ENCODE measurements at places on chromosomes 12 and 14.

DNA sequence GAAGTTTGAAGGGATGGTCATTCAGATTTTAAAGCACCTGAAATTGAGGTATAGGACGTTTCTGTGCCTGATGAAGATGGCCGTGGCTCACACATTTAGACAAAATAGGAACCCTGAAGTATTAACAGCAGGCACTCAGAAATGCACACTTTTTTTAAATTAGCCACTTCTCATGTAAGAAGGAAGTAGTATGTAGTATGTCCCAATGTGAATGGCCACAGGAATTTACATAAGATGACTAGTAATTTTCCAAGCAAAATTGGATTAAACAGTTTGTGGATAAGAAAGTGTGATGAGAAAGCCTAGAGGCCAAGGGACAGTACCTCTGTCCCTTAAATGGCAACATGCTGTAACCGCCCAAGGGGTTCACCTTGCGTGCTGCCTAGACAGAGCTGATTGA, 1.8 kb upstream of the MIS18BP1 start:
- DNase-seq: no peak

DNA sequence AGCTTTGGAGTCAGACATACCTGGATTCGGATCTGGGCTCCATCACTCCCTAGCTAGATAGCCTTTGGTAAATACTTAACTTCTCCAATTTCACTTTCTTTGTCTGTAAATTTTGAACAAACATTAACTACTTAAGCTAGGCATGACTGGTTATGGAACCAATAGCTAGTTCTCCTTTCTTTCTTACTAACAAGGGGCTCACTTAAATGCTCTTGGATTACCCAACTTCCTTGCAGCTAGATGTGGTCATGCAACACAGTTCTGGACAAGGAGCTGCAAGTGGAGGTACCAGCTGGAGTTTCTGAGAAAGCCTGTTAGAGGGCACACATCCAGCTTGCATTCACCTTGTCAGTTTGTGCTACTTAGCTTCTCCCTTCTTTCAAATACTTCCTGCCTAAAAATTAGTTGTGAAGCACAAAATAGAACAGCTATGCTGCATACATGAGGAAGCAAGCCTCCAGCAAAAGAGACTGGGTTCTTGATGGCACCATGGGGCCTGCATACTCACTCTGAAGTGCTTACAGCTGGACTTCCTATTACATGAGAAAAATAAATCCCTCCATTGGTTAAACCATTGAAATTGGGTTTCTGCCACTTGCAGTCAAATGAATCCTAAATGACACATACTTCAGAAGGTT, 210.1 kb upstream of the EEA1 start:
- DNase-seq: no peak

GRCh38 chr12:86389949-86390348, 133.8 kb upstream of the MGAT4C start:
- no peak for DNase-seq

GRCh38 chr14:74960736-74961135, 5.3 kb upstream of the PGF start:
- DNase-seq: no peak

DNA sequence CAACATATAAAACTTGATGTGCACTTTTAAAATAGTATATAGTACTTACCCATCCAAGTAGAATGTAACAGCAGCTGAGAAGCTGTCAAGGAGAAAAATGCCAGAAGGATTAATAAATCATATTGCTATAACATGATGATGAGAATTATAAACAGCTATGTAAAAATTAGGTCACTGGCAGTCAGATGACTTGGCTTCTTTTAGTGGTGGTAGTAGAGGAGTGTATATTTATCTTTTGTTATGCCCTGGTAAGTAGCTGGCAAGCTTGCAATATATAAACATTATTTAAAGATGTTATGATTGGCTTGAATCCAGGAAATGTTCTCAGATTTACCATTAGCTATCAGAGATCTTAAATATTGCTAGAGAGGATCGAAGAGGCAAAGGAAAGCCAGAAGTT, 471.0 kb upstream of the MGAT4C start:
- no peak for DNase-seq

DNA sequence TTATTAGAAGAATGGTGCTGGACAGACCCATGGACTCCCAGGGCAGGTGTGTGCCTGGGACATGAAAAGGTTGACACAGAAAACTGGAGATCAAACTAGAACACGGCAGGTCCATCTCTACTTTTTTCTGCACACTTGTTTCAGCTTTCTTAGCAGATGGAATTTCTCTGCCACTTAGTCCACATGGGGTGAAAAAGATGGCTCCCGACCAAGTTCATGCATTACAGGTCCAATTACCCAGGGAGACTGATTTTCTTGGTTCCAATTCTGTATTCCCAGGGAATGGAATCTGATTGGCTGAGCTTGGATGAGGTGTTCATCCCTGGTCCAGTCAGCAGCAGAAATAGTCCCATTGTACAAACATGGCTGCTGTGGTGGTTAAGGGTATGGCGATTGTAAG, 238.9 kb upstream of the SRRM4 start:
- DNase-seq: no peak

- DNase-seq: no peak
These were observed 17.3 kb downstream of the PCNX1 start for GRCh38 chr14:70924521-70924920.

DNA sequence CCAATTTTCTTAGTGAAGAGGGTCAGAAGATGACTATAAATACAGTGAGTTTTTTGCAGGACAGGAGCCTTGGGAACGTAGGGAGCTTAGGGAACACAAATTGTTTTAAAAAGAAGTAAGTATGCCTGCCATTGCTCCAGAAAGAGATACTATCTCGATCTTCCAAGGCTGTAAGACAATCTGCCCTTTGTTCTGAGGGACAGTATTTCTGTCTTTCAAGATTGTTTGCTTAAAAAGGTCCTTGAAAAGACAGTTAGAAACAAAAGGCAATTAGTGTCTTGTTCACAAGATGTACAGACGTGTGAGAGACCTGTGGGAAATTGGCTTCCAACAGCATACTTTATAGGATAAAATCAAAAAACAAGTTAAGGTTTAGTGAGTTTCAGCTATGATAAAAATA, 321.2 kb upstream of the FAR2 start:
- no peak for DNase-seq

DNA sequence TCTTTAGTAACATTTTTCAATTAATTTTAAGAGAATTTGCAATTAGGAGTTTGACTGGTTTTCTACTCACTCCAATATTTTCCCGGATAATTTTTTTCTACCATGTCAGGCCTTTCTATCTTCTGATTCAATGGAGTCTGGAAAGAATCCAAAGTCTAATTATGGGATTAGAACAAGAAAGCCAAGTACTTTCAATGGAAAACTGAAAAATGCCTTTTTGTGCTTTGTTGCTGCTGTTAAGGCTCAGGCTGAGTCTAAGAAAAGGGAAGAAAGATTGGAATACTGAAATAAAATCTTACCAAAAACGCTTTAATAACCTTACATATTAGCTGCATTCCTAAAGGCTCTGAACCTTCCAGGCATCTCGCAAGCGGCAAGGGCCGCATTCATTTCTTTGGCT, 24.4 kb upstream of the DHRS4 start:
- no peak for DNase-seq

GRCh38 chr12:47825173-47825639, 5.5 kb upstream of the HDAC7 start:
- DNase-seq: peak; percentile 34

GRCh38 chr12:11660624-11661023, 11.2 kb downstream of the ETV6 start:
- no peak for DNase-seq

DNA sequence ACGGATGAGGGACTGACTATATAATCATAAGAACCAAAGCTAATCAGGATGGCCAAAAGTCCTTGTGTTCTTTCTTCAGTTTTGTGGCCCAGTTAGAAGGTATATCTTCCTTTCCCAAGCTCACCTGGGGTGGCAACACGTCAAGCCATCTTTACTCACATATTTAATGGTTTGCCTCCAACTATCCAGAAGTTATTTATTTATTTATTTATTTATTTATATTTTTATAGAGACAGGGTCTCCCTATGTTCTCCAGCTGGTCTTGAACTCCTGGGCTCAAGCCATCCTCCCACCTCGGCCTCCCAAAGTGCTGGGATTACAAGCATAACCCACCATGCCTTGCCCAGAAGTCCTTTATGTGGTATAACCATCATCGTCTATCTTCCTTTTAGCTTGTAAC, 11.8 kb upstream of the SP7 start:
- no peak for DNase-seq

GRCh38 chr14:79543967-79544697, 667.2 kb downstream of the DIO2 start:
- DNase-seq: peak; percentile 82

GRCh38 chr14:101010835-101011234, 107.3 kb upstream of the RTL1 start:
- DNase-seq: no peak

- no peak for DNase-seq
These were observed 169.0 kb downstream of the FBXL14 start for GRCh38 chr12:1425396-1425729.

DNA sequence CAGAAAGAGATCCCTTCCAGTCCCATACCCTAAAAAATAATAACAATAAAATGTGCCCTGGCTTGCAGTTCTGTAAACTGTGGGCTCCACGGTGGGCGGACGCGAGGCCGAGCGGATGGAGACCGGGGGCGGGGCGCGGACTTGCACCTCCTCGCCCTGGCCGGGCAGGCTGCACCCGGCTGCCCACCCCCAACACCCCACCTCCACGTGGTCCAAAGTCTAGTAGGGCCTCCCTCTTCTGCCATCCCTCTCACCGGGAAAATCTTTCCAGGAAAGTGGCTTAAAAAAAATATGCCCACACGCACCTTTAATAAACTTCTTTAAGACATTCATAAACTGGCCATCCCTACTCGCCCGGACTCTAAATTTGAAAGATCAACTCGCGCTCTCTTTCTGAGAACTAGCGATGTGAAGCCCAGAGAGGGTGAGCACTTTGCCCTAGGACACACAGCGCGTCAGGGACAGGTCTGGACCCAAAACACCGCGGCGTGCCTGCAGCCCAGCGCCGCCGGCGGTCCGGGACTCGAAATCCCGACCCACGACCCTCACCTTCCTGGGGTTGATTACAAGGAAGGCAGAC, 1.9 kb upstream of the BCL11B start:
- DNase-seq: peak; percentile 42

DNA sequence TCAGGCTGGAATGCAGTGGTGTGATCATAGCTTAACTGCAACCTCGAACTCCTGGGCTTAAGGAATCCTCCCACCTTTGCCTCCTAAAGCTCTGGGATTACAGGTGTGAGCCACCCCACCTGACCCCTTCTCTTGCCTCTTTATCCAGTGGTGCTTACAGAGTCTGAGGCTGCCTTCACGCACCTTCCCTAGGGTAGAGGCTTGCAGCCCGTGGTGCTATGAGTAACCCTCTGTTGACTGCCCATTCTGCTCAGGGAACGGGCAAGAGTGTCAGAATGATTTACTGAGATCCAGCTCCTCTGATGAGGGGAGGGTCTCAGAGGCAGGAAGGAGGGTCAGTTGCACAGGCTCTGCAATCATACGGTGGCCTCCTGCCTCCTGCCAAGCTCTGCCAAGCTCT, 125.1 kb upstream of the TBX3 start:
- DNase-seq: no peak

- DNase-seq: peak; percentile 17
These were observed 1.0 kb upstream of the RIC8B start for GRCh38 chr12:106773286-106774004.

All from GM23338 (cell line).